PC-9 (cell line): ENCODE measurements at places on chromosomes 7 and 10. TPM values are rescaled to one million over a fixed set of nuclear protein-coding genes. Genes with fewer than 3 reads are reported as not detected.

DNA sequence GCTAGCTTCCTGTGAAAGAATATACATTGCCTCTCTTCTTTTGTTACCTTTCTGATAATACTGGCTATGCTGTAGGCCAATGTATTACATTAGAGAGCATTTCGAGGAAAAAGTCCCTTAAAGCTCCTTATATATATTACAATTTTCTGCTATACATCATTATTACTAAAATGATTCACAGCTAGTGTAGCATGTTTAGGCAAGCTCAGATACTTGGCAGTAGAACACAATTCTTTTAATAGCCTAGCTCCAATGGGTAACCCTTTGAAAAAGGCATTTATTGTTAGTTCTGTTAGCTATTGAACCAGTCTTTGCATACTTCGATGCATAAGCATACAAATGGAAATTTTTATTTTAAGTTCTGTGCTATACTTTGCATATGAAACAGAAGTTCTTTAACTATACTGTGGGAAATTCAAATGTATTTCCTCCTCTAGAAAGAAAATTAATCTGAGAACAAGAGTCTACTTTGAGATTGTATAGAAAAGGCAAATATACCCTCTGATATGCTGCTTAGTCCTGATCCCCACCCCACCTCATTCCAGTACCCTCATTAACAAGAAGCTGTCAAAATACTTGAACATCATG is 55.6 kb upstream of the SKAP2 start:
- H3K4me3 ChIP-seq, result no peak overlapping the region
- no peaks in the 10 kb centered on the region for H3K27me3 ChIP-seq
- DNase-seq, result peak; percentile 30
- no peak overlapping the region for H3K27ac ChIP-seq
- H3K36me3 ChIP-seq, result no peaks in the 10 kb centered on the region

DNA sequence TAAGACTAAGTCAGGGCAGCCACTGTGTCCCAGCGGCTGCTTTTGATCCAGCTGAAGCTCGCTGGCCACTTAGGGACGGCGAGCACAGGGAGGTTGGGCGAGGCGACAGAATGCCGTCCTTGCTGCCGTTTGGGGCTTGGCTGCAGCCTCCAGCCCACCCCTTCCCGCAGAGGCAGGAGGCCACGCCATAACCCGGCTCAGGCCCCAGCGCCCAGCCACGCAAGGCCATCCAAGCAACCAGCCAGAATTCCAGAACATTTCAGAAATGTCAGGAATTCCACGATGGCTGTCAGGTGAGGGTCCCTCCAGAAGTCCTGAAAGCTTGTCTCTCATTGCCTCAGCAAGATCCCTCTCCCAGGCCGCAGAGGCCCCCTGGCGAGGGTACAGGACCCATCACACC is 479.1 kb upstream of the FOXK1 start:
- H3K36me3 ChIP-seq, result no peaks in the 10 kb centered on the region
- no peak overlapping the region for H3K27ac ChIP-seq
- no peak overlapping the region for H3K4me3 ChIP-seq
- no peak for DNase-seq

DNA sequence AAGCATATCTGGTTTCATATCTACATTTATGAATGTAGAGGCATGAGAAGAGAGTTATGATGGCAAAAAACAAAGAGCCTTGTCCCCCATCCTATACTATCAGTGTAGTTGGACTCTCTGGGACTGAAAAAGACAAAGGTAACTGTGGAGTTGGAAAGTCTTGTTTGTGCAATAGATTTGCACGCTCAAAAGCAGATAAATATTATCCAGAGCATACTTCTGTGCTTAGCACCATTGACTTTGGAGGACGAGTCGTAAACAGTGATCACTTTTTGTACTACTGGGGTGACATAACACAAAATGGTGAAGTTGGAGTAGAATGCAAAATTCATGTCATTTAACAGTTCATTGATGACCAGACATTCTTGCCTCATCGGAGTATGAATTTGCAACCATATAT is 85.2 kb upstream of the EGFR start:
- no peak for DNase-seq
- peaks cover 14% of the 10 kb centered on the region for H3K4me1 ChIP-seq
- H3K4me3 ChIP-seq, result peak overlapping the region; percentile 60
- H3K27ac ChIP-seq, result no peak overlapping the region
- no peaks in the 10 kb centered on the region for H3K36me3 ChIP-seq
- no peaks in the 10 kb centered on the region for H3K27me3 ChIP-seq

DNA sequence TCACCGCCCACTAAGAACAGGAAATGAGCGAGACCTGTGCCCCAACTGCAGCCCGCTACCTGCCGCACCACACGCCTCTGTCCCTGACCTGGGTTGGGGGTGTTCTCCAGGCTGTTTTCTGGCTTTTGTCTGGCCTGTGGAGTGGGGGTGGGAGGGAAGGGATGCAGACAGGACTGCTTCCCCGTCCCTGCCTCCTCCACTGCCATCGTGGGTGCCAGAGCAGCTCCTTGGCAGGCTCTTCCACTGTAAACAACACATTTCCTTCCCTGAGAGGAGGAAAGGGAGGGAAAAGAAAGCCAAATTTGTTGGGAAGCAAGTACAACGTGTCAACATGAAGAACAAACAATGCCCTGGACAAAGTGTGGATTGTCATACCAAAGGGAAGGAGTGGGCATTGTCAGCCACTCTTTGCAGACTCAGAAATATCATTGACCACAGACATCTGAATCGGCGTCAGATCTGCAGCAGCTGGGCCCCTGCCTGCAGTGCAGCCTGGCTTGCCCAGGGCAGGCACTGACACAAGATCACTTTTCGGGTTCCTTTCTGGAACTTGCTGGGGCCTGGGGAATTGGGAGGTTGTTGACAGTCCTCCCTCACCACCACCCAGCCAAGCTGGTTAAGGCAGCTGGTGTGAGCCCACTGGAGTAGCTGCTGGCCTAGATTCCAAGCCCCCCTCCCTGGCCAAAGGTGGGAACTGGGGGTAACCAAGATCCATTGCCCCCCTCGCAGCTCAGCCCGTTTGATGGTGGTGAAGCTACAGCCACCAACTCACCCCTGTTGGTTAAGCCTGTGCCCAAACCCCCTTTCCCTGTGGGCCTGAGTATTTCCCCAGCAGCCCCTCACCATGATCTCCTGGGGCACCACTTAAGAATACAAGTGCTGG is 22.6 kb upstream of the TRIM8 start:
- no peak overlapping the region for H3K27ac ChIP-seq
- H3K27me3 ChIP-seq, result no peaks in the 10 kb centered on the region
- H3K4me3 ChIP-seq, result no peak overlapping the region

GRCh38 chr10:59830601-59831259 is 75.6 kb downstream of the CCDC6 start:
- H3K4me3 ChIP-seq, result no peak overlapping the region
- peak; percentile 29 for DNase-seq
- no peak overlapping the region for H3K27ac ChIP-seq

HPS1 gene
- 43.2 and 47.0 TPM in 2 replicates for total RNA-seq

GPER1 gene
- total RNA-seq, result 0.37 and 0.85 TPM in 2 replicates

TRIM50 gene
- not detected in 2 replicates for total RNA-seq

BZW2 gene
- total RNA-seq, result 93.7 and 102 TPM in 2 replicates
